ENCODE measurements at places on chromosomes 1 and 21.

GRCh38 chr1:184558691-184559090 is 171.9 kb downstream of the C1orf21 start:
- DNase-seq = no peak

DNA sequence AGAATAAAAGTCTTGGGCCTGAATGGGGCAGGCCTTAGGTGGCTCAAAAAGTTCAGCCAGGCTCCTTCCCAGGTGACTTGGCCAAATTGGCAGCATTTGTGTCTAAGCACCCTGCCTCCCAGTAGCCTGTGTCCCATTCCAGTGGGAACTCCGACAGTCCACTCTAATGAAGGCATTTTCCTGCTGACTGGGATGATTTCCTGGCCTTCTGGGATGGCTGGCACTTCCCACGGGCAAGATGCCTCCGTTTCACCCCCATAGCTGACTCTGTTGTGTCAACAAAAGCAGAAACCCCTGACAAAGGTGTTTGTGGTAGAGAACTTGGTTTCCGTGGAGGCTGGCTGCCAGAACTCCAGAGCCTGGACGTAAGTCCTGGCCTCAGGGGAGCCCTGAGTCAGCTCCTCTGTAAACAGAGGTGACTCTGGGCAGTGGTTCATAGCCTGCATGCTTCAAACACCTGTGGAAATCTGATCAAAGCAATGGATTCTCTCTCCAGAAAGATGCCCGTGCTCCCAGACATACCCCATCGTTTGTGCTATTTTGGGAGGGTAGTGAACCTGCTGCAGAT is 36.6 kb downstream of the WNT3A start:
- DNase-seq = no peak

DNA sequence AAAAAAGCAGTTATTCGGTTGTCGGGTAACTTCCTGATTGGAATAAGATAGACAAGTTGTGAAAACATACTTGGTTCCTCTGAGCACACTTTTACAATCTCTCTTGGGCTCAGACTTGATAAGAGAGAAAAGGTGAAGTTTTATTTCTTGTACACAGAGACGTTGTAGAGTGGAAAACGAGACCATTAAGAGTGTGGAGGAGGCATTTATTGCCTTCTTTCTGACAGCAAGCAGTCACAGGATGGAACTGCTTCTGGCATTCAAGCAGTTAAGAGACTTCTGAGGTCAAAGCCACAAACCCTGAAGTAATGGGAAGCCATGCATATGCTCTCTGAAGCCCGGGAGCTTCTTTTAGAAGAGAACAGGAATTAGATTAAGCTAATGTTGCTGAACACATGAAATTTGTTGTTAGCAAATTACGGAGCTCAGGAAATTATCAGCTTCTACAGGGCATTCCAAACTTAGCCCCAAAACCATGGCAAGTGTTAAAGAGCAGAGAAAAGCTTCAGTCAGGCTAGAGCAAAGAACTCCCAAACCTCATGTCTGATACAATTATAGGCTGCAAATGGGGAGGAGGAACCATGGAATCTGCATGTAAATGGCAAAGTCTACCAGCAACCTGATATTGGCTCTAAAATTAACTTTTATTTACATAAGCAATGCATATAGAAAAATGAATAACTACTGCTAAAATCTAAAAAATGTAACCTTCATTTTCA is 26.0 kb downstream of the S1PR1 start:
- DNase-seq = no peak

GRCh38 chr1:105359457-105359856 is 1609.8 kb downstream of the AMY1C start:
- DNase-seq = no peak

DNA sequence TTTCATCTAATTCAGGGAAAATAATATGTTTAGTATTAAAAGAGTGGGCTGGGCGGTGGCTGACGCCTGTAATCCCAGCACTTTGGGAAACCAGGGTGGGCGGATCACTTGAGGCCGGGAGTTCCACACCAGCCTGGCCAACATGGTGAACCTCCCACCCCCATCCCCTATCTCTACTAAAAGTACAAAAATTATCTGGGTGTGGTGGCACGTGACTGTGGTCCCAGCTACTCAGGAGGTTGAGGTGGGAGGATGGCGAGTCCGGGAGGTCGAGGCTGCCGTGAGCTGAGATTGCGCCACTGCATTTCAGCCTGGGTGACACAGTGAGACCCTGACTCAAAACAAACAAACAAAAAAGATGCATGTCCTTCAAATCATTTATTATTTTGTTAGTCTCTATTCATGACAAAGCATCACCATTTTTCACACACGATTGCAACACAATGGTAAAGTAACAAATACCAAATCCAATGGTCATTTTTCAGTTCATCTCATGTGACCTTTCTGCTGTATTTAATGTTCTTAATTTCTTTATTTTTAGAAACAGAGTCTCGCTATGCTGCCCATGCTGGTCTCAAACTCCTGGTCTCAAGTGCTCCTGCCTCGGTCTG is 1.0 kb downstream of the MSH4 start:
- DNase-seq = no peak

- DNase-seq = no peak
These were observed 28.5 kb downstream of the PGM1 start for GRCh38 chr1:63621698-63622097.
